ENCODE measurements at places on chromosomes 12 and 14. TPM values are rescaled to one million over a fixed set of nuclear protein-coding genes. Genes with fewer than 3 reads are reported as not detected.

The KRT77 gene
- not detected for polyA plus RNA-seq

The FITM1 gene
- 0.62 TPM for polyA plus RNA-seq

The HOXC12 gene
- not detected for polyA plus RNA-seq

The OR4E2 gene
- polyA plus RNA-seq, result not detected

The PLEKHG7 gene
- polyA plus RNA-seq, result not detected

The NCOR2 gene
- 4.8 TPM for polyA plus RNA-seq

The SCNN1A gene
- polyA plus RNA-seq, result not detected

The ANKRD33 gene
- polyA plus RNA-seq, result not detected

The CLEC1B gene
- not detected for polyA plus RNA-seq

The BEST3 gene
- polyA plus RNA-seq, result not detected

The RHEBL1 gene
- polyA plus RNA-seq, result not detected

The KRT7 gene
- not detected for polyA plus RNA-seq

The GALNT9 gene
- 18.0 TPM for polyA plus RNA-seq

The KERA gene
- not detected for polyA plus RNA-seq

The MYBPC1 gene
- polyA plus RNA-seq, result not detected

The TAS2R20 gene
- polyA plus RNA-seq, result 1.9 TPM

The RERGL gene
- polyA plus RNA-seq, result 1.3 TPM

The KIF26A gene
- 11.2 TPM for polyA plus RNA-seq

The KCNH5 gene
- polyA plus RNA-seq, result 0.68 TPM

The PLEKHH1 gene
- 32.1 TPM for polyA plus RNA-seq

The CYP27B1 gene
- 1.4 TPM for polyA plus RNA-seq

The HDAC7 gene
- polyA plus RNA-seq, result 51.5 TPM

The CLEC2A gene
- not detected for polyA plus RNA-seq

The RAD51AP1 gene
- polyA plus RNA-seq, result 10.2 TPM

The TXNRD1 gene
- polyA plus RNA-seq, result 61.8 TPM

The RND1 gene
- 5.8 TPM for polyA plus RNA-seq

The IFI27 gene
- polyA plus RNA-seq, result 2.2 TPM

The TSPAN19 gene
- 4.8 TPM for polyA plus RNA-seq

The TAS2R8 gene
- polyA plus RNA-seq, result 0.59 TPM

The DIO3 gene
- 49.2 TPM for polyA plus RNA-seq

The PMCH gene
- polyA plus RNA-seq, result not detected

The MBD6 gene
- polyA plus RNA-seq, result 2.1 TPM

The SERPINA10 gene
- polyA plus RNA-seq, result not detected

The MIS18BP1 gene
- 5.3 TPM for polyA plus RNA-seq

The GNB3 gene
- polyA plus RNA-seq, result 18.8 TPM

The NYNRIN gene
- polyA plus RNA-seq, result 5.7 TPM

The LPCAT3 gene
- polyA plus RNA-seq, result 14.4 TPM

The HSPB8 gene
- not detected for polyA plus RNA-seq

The GALNT16 gene
- 23.8 TPM for polyA plus RNA-seq

The SYCP3 gene
- 3.4 TPM for polyA plus RNA-seq

The CD63 gene
- 246 TPM for polyA plus RNA-seq

The SIX4 gene
- 1.3 TPM for polyA plus RNA-seq

The NANOG gene
- not detected for polyA plus RNA-seq

Measured in neural cell (in vitro differentiated cells).